ENCODE measurements at places on chromosomes 2 and 18.

DNA sequence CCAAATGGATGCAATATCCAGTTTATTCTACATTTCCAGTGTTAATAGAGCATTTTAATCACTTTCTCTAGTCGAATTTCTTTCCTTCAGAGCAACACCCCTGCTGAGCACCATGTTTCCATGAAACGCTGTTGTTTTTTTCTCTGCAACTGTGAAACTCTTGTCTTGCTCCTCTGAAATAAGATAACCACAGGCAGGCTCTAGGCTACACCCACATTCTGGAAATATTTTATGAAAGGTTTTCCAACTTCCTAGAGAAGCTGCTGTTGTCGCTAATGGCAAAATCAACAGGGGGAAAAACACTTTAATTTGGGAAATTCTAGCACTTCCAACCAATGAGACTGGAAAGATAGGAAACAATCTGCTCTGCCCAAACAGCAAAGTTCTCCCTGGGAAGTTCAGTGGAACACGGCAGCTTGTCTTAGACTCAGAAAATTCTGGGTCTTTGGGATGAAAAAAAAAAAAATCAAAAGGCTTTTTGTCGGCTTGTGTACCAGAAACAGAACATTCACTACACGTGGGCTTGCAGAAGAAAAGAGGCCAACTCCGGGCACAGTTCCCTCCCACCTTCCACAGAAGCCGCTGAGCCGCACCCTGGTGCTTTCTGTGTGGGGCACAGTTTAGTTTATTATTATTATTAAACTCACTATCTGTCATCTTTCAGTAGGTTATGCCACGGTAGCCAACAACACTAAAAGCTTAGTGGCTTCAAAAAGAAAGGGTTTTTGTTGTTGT is 98.7 kb downstream of the MMADHC start:
- DNase-seq, result no peak

DNA sequence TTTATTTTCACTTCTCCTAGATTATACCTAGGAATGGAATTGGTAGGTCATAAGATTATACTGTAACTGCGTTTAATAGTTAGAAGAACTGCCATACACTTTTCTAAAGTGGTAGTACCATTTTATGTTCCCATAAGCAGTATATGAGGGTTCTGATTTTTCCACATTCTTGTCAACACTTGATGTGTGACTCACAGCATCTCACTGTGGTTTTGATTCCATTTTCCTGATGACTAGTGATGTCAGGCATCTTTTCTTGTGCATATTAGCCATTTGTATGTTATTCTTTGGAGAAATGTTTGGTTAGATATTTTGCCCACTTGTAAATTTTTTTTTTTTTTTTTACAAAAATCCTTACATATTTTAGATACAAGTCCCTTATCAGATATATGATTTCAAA is 2.3 kb downstream of the DCAF17 start:
- no peak for DNase-seq

DNA sequence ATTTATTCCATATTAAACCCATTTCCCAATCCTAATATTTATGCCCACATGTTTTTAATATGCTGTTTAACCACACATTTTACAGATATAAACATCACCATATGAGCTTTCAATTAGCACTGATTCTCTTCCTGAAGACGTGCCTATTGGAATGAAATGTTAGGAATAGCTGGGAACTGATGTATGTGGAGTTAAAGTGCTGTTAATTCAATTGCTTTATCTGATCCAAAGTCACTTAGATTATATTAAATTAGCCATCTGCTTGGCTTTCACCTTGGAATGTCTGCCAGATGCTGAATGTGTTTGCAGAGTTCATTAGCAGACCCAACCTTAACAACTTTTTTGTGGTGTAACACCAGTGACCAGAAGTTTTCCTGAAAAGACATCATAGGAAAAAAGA is 942.9 kb upstream of the KLHL29 start:
- DNase-seq, result no peak

- DNase-seq, result no peak
These were observed 40.0 kb upstream of the CYBRD1 start for GRCh38 chr2:171482308-171482707.

GRCh38 chr2:240868286-240869108 is at the start of gene AGXT:
AGXT (plus strand) TSS chr2:240868824; CDS start chr2:240868866, 42 bp downstream.
- DNase-seq, result no peak

DNA sequence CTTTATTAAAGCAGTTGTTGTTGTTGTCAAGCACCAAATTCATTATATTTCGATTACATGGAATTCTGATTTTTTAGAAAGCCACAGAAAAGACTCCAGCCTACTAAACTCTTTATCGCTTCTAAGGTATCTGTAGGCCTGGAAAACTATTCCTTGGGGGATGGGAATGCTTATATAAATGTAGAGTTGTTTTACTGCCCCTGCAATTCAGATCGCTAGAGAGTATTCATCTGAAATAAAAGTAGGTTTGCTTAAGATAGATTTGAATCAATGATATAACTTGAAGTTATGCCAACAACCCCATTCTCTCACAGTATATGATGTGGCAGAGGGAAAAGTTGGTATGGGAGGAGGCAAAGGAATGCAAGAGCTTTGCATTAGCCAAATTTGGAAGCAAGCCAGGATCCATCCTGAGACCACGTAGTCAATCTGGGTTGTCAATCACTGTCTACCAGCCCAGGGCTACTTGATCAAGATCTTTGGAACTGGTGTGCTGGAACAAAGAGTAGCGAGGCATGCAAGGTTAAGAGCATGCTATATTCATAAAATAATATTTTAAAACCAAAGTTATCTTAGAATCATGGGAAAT is 95.9 kb downstream of the LYPD6B start:
- DNase-seq, result no peak

GRCh38 chr2:207768866-207769596 is 675 bp downstream of the FZD5 start:
- DNase-seq, result peak; percentile 68

DNA sequence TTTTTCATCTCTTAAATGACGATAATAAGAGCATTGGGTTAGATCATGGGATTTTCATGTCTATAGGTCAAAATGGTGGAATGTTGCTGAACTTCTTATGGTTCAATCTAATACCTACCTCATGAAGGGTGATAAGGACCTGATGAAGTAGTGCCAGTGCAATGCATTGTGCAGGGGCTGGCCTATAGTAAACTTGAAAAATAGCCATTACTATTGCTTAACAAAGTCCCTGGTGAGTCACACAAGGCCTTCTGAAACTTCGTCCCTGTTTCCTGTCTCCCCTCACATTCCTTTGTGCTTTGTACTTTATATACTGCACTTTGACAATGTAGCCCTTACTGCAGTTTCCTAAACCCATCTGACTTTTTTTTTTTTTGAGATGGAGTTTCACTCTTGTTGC is 515.9 kb downstream of the SLC4A3 start:
- no peak for DNase-seq

DNA sequence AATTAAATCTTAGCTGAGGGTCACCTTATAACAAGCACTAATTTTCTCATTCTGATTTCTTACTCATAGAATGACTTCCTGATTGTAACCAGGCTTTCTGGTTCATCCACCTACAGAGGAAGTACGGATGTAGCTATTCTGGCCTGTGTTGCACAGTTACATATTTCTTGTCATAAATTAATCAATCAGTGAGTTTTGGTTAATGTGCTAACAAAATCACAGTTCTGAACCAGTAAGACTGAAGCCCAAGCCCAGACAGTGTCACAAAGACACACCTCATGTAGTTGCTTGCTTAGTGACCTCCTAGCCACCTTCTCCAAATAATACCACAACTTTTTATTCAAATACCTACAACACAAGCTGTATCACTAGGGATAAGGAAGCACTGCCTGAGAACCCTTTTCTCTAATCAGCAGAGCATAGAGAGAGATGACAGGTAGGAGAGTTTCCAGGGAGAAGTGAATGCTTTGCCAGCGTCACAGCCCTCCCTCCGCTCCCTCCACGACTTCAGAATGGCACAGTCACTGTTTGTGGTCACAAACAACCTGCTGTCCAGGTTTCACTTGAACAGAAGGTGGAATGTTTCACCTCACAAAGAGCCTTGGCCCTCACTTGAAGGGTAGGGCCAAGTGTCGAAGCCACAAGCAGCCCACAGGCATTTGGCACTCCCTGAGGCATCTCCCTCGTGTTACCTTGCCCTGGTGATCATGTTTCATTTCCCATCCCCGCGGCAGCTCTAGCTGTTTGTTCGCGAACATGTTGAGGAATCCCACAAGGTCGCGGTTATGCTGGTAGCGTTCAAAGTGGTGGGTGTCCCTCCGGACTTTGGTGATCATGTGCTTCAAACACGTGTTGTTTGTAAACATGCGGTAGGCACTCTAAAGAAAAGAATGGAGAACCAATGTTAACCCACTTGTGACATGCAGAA is 120.8 kb upstream of the STK17B start:
- DNase-seq, result no peak

- DNase-seq, result no peak
These were observed 18.5 kb downstream of the THSD7B start for GRCh38 chr2:136783856-136784255.

DNA sequence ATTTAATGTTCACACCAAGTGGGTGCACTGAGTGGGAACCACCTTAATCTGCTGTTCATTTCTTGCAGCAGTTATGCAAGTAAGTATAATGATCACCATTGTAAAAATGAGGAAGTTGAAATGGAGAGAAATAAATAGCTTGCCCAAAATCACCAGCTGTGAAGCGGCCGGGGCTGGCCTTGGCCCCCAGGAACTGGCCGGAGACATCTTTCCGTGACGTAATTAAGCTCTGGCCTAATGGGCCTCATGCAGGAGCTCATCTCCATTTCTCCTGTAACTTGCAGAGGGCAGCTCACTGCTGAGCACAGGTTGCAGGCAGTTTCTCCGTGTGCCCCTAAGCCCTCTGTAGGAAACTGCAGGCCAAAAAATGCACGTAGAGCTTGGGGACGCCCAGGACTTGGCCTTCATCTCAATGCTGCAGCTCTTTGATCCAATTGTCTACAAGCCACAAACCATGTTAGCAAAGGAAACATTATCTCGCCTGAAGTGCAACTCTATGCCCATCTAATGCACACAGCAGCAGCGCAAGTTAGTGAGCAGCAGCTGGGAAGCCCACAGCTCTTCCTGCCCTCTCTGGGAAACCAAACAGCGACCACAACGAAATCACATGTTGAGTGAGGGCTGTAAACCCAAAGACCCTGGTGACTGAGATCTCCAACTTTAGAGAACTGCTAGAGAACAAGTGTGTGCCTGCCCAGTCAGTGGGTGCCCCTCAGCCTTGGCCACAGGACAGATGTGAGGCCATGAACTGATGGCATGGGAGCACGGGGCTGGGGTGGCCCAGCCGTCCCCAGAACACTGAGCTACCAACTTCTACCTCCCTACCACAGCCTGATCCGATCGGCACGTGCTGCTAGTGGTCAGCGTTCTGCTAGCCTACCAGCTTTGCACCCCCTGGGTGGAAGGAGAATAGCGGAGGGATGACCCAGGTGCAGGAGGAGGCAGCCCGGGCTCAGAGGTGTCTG is 28.8 kb downstream of the APCDD1 start:
- DNase-seq, result peak; percentile 80

- no peak for DNase-seq
These were observed at the start of gene TCF23 for GRCh38 chr2:27148801-27149439. TCF23 (plus strand) TSS chr2:27149004; CDS start chr2:27149134, 130 bp downstream.

- DNase-seq, result no peak
These were observed 122.7 kb downstream of the TCF4 start for GRCh38 chr18:55465313-55465712.

DNA sequence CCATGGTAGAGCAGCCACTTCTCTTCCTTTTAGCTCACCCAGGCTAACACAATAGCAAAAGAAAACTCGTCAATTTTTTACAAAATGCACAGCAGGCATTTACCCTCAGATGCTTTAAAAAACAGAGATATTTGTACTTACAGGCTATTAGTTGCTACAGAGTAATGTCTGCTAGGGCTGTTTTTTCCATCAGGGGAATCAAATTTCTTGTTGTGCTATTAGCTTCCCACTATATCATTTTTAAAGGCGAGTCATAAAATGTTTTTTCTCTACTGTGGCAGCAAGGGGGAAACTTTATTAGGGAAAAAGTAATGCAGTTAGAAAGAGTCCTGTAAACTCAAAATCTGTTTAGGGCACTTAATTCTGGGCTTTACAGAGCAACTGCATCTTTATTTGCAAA is 277.9 kb upstream of the THSD7B start:
- DNase-seq, result no peak

DNA sequence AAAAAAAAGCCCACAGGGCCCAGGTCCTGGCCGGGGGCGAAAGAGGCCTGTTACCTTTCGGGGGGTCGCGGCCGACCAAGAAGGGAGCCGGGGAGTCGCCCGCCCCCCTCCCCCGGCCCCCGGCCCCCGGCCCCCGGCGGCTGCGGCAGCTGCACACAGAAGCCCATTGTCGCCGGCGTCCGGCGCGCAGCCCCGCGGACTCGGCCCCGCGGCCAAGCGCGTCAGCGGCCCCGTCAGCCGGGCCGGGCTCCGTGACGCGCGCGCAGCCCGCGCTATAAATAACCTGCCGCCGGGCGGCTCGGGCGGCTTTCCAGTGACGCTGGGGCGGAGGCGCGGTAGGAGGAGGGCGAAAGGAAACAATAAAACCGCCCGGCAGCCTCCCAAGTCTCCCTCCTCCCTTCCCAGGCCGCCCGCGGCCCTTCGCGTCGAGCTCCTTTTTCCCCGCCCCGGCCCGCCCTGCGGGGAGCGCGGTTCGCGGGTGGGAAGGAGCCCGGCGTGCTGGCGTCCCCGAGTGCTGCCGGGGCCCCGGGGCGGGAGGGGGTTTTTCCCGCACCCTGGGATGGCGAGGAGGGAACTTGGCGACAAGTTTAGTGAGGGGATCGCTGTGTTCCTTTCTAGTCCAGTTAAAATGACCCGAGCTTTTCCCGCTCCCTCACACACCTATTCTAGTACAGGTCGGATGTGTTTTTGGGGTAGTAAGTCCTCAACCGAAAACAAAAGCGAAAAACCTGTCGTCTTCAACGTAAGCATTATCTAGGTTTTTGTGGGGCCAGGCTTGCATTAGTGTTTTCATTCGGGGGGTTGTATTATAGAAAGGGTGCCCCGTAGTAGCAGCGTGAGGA is 10.0 kb upstream of the NR4A2 start:
- peak; percentile 90 for DNase-seq

- DNase-seq, result no peak
These were observed 308.7 kb downstream of the LRATD1 start for GRCh38 chr2:14941151-14941631.

GRCh38 chr2:106542746-106543359 is 55.7 kb downstream of the CD8B2 start:
- peak; percentile 76 for DNase-seq

DNA sequence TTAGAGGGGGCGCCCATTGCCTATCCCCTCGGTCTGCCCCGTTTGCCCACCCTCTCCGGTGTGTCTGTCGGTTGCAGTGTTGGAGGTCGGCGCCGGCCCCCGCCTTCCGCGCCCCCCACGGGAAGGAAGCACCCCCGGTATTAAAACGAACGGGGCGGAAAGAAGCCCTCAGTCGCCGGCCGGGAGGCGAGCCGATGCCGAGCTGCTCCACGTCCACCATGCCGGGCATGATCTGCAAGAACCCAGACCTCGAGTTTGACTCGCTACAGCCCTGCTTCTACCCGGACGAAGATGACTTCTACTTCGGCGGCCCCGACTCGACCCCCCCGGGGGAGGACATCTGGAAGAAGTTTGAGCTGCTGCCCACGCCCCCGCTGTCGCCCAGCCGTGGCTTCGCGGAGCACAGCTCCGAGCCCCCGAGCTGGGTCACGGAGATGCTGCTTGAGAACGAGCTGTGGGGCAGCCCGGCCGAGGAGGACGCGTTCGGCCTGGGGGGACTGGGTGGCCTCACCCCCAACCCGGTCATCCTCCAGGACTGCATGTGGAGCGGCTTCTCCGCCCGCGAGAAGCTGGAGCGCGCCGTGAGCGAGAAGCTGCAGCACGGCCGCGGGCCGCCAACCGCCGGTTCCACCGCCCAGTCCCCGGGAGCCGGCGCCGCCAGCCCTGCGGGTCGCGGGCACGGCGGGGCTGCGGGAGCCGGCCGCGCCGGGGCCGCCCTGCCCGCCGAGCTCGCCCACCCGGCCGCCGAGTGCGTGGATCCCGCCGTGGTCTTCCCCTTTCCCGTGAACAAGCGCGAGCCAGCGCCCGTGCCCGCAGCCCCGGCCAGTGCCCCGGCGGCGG is 1.7 kb downstream of the MYCN start:
- peak; percentile 49 for DNase-seq
